Thoracic aorta (tissue), 2 donors: ENCODE measurements at places on chromosomes 16 and 17.

GRCh38 chr17:81558941-81559806 is 7.0 kb upstream of the FAAP100 start:
- DNase-seq: no peak

- no peak for DNase-seq
These were observed 17.6 kb downstream of the RDM1 start for GRCh38 chr17:35912942-35913341.

- DNase-seq: no peak
These were observed 57.9 kb upstream of the C17orf78 start for GRCh38 chr17:37317867-37318266.

GRCh38 chr16:54055864-54056263 is 230.7 kb downstream of the IRX3 start:
- DNase-seq: no peak

DNA sequence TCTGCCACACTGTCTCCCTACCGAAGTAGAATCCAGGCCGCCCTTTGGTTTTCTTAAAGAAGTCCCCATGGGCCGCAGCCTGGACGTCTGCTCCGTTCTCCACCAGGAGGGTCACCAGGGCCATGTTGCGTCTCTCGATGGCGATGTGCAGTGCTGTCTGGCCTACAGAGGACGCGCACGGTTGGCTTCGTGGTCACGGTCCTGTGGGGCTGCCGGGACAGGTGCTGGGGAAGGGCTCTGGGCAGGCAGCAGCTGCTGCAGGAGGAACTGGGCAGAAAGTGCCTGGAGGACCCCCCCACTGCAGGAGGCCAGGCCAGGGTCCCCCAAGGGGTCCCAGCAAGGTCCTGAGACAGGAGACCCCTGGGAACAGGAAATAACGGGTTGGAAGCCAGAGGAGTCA is 19.0 kb downstream of the TRPV1 start:
- DNase-seq: no peak

DNA sequence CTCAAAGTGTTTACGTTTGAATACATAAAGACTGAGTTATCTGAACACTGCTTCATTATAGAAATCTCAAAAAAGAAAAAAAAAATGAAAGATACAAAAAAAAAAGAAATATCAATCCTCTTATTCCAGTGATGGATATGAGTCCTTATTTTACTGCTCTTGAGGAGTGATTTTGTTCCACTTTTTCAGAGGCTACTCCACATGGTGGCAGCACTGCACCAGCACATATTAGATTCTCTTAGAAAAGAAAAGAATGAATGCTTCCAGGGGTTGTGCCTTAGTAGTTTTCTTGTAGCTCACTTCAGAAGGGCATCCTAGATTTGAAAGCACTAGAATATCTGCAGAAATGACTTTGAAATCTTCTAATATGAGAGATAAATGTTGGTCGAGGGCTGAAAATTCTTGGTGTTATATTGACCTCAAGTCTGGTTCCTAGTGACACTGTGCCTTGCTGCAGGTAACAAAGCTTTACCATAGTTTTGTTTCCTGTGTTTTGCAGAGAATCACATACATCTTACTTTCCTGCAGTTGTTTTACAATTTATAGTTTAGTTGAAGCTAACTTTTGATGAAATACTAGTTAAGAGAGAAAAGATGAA is 25.9 kb downstream of the AP2B1 start:
- no peak for DNase-seq

- DNase-seq: no peak
These were observed 60.1 kb downstream of the ARSG start for GRCh38 chr17:68351395-68351794.

DNA sequence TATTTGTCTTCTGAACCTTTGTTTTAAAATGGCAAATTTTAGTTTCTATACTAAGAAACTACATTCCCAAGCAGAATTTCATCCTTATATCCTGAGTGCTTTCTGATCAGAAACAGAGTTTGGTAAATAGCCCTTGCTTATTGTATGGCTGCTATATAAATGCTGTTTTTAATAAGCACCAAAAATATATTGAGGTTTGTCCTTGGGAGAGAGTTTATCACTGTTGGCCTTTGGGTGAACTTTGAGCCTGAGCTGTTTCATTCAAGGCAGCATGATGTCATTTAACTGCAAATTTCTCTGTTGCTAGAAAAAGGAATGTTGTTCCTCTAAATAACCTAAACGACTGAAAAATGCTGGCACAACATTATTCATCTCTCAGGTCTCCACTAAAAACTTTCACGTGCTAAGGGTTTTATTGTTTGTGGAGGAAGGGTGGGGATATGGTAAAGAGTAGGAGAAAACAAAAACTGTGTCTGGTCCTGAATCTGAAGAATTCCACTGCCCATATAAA is 334.3 kb upstream of the TBX2 start:
- no peak for DNase-seq

DNA sequence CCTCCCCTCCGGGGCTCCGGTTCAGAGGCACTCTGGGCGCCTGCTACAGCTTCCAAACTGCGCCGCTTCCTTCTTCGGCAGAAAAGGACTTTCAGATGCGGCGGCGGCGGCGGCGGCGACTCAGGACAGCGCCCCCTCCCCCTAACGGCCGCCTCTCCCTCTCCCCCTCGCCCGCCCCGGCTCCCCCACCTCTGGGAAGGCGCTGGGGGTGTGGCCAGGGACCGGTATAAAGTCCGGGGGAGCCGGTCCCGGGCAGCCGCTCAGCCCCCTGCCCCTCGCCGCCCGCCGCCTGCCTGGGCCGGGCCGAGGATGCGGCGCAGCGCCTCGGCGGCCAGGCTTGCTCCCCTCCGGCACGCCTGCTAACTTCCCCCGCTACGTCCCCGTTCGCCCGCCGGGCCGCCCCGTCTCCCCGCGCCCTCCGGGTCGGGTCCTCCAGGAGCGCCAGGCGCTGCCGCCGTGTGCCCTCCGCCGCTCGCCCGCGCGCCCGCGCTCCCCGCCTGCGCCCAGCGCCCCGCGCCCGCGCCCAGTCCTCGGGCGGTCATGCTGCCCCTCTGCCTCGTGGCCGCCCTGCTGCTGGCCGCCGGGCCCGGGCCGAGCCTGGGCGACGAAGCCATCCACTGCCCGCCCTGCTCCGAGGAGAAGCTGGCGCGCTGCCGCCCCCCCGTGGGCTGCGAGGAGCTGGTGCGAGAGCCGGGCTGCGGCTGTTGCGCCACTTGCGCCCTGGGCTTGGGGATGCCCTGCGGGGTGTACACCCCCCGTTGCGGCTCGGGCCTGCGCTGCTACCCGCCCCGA is at the start of gene IGFBP4:
TSS of gene IGFBP4 (plus strand) at position 255 of the 792 bp plus-strand sequence. CDS start at position 541, 286 bp downstream.
- no peak for DNase-seq

DNA sequence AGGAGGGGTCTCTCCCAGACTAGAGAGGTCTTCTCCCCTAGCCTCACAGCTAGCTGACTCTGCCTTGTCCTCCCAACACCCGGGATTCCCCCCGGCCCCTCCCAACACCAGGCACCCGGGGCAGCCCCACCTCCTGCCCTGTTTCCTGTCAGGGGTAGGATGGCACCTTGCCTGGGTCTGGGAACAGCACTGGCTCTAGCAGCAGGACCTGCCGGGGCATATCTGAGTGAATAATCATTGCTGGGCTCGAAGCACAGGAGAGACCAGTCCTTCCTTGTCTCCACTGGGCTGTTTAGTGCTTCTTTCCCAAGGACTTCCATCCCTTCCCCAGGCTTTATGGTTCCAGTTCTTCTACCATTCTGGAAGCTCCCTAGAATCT is 25.7 kb downstream of the MINK1 start:
- DNase-seq: peak; percentile 18

GRCh38 chr17:78407387-78408000 is 29.0 kb downstream of the PGS1 start:
- no peak for DNase-seq

GRCh38 chr16:11968577-11968976 is 3.6 kb downstream of the TNFRSF17 start:
- no peak for DNase-seq

- DNase-seq: no peak
These were observed 103.1 kb downstream of the RPTOR start for GRCh38 chr17:80647746-80648145.

DNA sequence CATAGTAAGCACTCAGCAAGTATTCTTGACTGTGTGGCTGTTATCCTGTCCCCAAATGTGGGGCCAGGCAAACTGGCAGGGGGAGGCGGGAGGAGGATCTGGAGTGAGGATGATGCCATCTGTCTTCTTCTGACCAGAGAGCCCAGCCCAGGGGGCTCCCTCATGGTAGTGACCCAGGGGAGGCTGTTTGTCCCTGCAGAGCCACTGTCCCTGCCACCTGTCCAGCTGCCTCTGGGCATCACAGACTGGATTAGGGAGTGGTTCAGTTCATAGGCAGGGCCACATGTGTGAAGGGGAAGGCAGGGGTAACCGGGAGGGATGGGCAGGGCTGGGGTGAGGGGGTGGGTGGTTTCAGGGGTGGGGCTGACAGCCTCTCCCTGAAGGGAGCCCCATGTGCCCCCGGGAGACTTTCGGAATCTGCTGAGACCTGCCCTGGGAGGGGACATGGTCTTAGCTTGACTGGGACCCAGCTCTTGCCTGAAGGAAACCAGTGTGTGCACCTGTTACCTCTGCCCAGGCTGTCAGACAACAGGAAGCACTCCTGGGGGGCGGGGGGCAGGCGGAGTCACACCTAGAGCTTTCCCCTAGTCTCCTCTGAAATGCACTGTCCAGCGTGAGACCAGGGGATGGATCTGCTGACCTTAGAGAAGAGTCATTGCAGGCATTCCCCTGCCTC is 15.2 kb downstream of the ARHGAP23 start:
- DNase-seq: no peak

DNA sequence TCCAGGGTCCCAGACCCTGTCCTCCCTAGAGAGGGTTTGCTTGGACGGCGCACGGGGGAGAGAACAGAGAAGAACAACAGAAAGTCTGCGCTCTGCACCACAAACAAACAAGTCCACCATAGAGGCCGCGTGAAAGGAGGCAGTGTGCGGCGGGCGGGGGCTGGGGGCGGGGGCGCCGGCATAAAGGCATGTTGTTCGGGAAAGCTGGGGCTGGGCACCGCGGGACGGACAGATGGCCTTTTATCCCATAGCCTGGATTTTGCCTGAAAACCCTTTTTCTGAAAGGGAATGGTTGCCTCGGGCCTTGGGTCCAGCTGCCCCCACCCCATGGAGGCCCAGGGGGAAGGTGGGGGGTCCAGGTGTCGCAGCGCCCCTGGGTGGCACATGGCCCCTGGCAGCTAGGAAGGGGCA is 26.0 kb downstream of the FA2H start:
- DNase-seq: no peak

DNA sequence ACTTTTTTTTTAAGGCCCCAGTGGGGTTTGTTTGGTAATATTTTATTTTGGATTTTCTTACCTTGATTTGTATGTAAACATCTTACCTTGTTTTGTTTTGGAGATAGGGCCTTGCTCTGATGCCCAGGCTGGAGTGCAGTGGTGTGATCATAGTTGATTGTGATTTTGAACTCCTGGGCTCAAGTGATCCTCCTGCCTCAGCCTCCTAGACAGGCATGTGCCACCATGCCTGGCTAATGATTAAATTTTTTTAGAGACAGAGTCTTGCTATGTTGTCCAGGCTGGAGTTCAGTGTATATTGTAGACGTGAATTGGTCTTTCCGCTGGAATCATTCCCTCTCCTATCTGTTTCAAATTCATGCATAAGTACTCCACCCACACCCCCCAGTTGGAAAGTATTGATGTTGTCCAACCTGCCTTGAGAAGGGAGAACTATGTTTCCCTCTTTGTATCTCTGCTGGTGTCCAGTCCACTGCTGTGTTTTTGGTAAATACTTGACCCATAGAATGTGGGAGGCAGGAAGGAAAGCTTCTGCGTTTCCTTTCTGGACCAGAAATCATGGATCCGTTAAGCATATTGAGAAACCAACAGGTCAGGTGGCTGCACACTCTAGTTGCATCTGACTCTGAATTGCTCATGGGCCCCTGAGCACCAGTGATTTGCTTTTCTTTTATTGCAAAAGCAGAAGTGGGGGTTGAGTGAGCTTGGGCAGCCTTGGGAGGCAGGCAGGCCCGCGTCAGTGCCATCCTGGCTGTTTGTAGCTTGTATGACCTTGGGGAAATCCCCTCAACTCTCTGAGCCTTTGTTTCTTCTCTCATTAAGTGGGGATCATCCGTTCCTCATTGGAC is 25.0 kb downstream of the RMI2 start:
- DNase-seq: no peak

GRCh38 chr17:42682722-42683403 is 532 bp downstream of the CNTNAP1 start:
- DNase-seq: no peak

- DNase-seq: no peak
These were observed 277.7 kb downstream of the GRIN2A start for GRCh38 chr16:9904526-9904925.

DNA sequence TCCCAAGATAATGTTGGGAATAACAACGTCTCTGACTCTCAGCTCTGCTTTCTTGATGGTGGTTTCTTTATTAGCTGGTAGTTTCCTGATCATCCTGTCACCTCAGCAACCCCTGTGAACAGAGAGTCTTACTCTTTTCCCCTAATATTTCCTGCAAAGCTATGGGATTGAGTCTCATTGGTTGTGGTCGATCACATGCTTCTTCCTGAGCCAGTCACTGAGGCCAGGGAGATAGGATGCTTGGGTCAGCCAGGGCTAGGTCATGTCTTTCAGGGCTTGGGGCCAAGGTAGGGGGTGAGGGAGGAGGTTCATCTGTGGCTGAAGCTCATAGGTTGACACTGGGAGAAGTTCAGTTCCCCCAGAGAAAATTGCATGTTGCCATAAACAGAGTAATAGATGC is 114.3 kb downstream of the ABCC1 start:
- no peak for DNase-seq

GRCh38 chr16:14194721-14195120 is 123.6 kb downstream of the MRTFB start:
- DNase-seq: no peak

GRCh38 chr17:44587339-44587738 is 30.1 kb downstream of the FZD2 start:
- peak; percentile 58 for DNase-seq

- no peak for DNase-seq
These were observed 171.2 kb upstream of the MPHOSPH6 start for GRCh38 chr16:82341146-82341669.

DNA sequence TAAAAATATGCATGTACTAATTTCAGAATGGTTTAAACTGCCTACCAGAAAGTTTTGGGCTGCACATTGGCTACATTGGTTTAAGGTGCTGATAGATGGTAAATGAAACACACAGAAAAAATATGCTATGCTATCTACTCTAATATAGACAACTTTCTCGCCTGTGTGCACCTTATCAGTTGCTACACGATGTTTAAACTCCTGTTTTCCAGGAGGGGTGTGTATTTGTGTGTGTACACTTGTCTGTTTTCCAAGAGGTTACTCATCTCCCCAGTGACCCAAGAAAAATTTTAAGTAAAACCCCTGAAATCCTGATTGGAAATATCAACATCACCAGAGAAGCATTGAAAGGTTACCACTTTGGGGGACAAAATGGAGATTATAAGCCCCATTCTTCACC is 21.6 kb upstream of the PSMC5 start:
- no peak for DNase-seq

DNA sequence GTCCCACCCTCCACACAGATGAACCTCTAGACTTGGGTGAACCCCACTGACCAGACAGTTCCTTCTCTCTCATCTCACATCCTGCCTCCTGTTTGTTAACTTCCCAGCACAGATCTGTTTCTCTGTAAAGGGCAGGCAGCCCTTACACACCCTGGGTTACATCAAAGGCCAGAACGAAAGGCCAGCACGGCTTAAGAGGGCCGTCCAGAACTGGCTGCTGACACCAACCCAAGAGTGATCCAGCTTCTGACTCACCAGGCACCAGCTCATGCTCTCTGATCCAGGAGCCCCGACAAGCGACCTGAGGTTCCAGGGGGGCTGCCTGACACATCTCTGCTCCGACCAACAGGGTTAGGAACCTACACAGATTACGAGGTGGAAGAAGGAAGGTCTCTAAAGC is 86.9 kb downstream of the MRM3 start:
- DNase-seq: peak; percentile 47
